ENCODE measurements at places on chromosomes 2 and 18.

DNA sequence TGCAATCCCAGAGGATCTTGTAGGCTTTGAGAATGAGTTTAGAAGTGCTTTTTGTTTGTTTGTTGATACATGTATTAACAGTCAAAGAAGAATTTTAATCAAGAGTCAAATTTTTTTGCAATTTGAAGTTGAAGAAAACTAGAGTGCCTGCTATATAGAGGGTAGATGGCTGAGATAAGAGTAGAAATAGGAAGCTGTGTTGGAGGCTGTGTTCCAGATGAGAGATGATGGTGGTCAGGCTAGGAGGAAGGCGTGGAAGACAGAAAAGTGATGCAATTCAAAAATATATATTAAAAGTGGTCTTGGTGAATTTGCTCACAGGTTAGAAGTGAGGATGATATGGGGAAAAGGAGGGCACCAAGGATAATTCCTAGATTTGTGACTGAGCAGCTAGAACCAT, 978.3 kb downstream of the BCL11A start:
- DNase-seq, result no peak

DNA sequence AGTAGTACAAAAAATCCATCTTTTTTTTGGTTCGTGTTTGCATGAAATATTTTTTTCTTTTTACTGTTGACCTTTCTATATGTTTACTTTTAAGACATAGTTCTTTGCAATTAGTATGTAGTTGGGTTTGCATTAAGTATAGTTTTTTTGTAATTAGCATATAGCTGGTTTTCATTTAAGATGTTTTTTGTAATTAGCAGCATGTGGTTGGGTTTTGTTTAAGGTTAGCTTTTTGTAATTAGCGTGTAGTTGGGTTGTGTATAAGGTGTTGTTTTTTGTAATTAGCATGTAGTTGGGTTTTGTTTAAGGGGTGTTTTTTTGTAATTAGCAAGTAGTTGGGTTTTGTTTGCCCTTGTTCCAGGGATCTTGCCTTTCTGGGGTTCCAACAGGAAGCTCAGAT, 193.1 kb downstream of the LPIN1 start:
- no peak for DNase-seq

DNA sequence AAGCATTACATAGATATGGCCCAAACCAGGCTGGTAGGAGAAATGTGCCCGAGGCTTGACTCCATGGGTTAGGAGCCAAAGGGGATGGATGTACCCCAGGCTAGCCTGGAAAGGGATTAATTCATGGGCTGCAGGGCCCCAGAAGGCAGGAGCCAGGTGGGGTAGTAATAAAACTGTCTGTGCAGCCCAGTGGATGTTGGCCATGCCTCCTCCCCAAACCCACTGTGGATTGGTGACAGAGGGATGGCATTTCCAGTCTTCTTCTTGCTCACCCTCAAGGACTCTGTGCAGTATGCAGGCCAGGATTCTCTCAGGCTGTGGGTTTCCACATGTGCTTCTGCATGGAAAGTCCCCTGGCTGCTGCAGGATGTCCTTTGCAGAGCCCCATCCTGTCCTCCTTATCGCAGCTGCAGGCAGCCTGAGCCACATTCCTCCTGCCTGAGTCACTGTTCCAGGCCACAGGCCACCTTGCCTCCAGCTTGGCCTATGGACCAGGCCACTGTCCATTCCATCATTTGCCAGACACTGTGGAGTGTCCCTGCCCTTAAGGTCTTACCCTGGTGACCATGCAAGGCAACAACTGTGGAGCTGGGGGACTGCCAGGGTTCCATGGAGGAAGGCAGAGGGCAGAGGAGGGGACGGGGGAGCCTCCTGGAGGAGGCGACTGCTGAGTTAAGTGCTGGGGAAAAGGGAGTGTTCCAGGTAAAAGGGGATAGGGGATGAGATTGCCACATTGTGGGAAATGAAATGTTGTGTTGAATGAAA, 38.9 kb downstream of the INO80C start:
- no peak for DNase-seq

- DNase-seq, result no peak
Measured at GRCh38 chr2:62305421-62306176, 109.7 kb downstream of the B3GNT2 start.

GRCh38 chr18:36378205-36378604, 80.7 kb downstream of the FHOD3 start:
- no peak for DNase-seq

DNA sequence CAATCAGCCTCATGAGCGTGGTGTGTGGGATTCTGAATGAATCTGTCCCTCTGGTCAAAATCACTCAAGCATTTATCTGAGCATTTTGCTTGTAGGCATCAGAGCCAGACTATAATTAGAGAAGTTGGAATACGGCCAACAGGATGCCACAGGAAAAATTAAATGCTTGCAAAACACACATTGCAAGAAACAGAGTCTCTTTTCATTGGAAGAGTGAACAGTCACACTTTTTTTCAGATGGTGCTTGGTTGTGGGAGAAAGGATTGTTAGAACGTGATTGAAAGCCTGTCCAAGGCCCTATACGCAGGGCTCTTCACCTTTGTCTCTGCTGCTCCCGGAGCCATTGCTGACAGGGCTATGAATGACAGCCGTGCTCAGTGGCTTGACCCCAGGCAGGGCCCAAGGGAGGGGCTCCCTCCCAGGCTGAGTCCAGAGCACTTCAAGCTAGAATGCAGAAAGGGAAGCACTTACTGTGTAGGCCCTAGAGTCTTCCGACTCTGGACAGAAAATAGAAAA, 59.8 kb downstream of the SNTG2 start:
- DNase-seq, result no peak

- peak; percentile 14 for DNase-seq
Measured at GRCh38 chr2:36356298-36356989, 866 bp downstream of the CRIM1 start.

- no peak for DNase-seq
Measured at GRCh38 chr2:98378901-98379300, 32.6 kb downstream of the CNGA3 start.

- no peak for DNase-seq
Measured at GRCh38 chr18:4107049-4107467, 348.0 kb downstream of the DLGAP1 start.

DNA sequence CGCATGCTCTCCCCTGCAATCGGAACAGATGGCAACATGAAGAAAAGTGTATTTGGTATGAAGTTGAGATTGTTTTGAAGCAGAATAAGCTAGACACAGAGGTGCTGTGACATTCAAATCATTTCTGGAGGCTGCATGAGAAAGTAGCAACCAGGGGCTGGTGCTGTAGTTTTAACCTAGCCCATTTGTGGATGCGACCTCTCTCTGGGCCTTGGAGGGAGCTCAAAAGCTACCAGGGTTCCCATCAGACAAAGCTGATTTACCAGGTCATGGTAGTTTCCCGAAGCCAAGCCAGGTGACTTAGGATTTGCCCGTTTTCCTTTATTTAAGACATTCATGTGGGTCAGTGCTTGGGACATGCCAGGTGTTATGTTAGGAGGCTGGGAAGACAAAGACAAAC, 77.5 kb downstream of the CIB4 start:
- no peak for DNase-seq

DNA sequence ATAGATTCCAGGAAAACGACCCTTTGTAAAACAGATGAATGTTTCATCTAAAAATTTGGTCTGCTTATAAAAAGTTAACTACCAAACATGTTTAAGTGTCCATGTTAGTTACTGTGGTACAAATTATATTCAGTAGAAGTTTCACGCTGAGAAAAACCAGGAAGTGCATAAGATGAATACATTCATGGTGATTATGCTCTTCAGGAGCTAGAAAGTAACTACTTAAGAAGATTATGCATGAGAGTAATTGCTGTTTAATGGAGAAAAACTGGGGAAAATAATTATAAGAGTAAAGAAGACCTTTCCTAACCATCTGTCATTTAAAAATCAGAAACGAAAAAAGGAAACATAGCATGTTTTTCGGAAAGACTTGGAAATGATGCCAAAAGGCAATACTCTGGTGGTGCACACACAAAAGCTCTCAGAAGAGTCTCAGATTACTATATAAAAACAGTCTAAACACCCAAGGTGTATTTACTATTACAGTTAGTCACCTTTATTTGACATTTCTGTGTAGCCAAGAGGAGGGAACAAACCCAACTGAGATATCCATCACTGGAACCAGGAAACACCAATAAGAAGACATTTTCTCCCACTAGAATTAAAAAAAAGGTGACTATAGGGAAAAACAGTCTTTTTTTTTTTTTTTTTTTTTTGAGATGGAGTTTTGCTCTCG, 38.8 kb upstream of the METTL21A start:
- no peak for DNase-seq

GRCh38 chr2:173524256-173524955, 169.7 kb downstream of the CDCA7 start:
- DNase-seq, result no peak

DNA sequence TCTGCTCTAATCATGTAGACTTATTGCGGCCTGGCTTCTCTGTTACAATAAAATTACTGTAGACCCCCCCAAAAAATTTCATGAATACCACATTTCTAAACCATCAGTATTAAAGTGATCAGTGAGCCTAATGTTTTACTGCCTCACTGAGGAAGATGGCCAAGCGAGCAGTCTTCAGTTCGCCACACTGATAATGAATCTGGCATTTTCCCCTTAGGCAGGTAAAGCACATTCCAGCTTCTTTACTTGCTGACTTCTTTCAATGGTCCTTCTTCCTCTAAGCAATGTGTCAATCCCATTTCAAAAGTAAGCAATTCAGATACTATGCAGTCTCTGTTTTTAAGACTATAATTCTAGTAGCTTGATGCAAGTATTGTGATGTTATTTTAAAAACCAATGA, 137.6 kb downstream of the LAMA1 start:
- DNase-seq, result no peak

DNA sequence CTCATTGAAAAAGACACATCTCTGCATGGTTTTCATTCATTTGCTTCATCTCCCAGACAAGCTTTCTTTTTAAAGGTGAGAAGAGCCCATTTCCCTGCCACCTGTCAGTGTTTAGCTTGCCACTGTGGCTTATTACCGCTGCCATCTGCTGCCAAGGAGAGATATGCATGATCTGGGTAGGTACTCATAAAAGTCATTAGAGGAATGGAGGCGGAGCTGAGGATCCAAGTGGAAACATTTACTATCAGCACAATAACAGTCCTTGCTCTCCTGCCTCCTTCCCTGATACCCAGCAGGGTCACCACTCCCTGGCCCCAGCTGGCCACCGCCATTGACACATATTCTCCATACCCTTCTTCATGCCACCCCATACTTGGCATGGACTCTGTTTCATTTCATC, 390.4 kb downstream of the TSN start:
- no peak for DNase-seq

Data from amygdala (tissue), 56 donors.